ENCODE measurements at places on chromosomes 2 and 18.

DNA sequence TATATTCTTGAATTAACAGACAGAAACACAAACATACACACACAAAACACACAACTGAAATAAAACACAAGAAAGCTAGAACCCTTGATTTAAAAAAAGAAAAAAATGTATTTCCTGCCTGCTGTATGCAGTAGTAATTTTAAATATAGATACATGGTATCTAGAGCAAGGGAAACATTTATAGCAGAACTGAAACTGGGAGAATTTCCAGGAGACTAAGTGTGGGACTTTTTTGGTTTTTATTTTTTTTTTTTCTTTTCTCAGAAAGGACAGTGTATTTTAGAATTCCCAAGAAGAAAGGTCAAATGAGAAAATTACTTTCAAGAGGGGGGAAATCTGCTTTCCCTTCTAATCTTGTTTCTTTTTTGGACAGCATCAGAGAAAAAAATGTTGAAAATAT lies 558.9 kb upstream of the PKDCC start:
- no peak for DNase-seq

- DNase-seq, result no peak
Measured at GRCh38 chr2:37771600-37772088, 100.2 kb upstream of the CDC42EP3 start.

DNA sequence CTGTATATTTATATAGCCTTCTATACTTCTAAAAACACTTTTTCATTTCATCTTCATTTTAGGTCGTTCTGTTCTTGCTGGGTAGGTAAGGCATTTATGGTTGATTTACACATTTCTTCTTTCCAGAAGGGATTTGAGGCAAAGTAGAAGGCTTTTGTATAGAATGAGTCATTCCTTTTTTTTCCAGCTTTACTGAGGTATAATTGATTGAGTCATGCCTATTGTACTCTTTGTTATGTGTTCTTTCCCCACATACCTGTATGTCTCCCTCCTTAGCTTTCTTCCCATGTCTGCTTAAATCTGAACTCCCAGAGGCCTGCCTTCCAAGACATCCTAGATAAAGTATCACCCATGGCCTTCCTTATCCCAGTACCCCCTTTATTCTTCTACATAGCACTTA lies 4.8 kb upstream of the CDC42EP3 start:
- no peak for DNase-seq

DNA sequence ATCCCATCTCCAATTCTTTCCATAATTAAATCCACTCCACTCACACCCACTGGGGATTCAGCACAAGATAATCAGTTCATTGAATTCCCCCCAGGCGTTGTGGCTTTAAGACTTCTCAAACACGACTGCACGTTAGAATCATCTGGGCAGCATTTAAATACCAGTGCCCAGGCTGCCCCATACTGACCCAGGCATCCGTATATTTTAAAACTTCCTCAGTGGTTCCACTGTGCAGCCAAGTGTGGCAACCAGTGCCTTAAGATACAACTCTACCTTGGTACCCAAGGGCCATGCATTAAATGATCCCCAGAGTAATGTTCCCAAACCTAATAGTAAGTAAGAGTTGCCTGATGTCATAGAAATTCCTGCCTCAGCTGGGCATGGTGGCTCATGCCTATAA lies 54.3 kb upstream of the BZW1 start:
- DNase-seq, result no peak

DNA sequence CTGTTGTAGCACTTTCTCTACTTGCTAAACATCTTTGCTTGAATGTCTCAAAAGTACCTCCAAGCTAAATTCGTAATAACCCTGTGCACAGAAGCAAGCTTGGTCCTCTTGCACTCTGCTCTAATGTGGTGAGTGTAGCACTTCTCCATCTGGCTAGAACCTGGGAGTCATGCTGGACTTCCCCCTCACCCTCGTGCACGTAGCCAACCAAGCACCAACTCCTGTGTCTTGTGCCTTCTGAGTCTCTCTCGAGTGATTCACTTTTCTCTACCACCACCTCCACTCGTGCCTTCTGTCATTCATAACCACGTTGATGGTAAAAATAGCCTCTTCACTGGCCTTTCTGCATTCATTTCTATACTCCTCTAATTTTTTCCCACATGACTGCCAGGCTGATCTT lies 91.9 kb upstream of the KCNE4 start:
- no peak for DNase-seq

GRCh38 chr2:228589115-228589514 lies 407.6 kb upstream of the SPHKAP start:
- DNase-seq, result no peak

- DNase-seq, result no peak
Measured at GRCh38 chr2:96916156-96916630, 46.3 kb upstream of the SEMA4C start.

DNA sequence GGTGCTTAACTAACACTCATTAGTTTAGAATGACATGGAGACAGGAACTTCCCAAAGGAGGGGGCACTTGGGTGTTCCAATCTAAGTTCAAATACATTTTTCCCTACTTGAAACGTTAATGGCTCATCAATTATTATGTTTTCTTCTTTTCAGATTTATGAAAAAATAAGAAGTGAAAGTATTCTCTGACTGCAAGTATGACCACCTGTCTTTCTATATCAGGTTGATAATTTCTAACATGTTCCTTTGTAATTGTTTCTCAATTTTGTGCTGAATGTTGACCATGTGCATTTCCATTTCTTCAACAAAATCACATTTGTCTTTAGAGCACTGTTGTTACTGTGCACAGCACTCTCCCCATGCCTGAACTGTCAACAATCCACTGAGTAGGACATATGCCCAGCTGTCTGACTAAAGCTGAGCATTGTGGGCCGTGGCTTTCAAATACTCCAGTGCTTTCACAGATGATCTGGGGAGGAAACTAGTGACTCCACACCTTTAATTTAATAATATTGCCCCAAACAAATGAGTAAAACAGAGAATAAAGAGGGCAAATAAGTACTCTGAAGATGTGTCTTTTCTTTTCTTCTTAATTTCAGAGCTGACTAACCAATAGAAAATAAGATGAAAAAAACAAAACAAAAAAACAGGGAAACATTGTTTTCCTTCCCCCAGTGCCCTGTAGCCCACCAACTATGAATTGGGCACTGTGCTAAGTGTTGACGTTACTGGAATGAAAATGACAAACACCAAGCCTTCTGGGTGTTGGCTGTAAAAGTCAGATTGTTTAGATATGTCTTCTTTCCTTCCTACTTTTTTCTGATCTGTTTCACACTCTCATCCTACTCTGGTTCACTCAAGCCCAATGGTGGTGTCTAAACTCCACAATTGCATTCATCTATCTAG lies 16.0 kb downstream of the LANCL1 start:
- DNase-seq, result no peak

DNA sequence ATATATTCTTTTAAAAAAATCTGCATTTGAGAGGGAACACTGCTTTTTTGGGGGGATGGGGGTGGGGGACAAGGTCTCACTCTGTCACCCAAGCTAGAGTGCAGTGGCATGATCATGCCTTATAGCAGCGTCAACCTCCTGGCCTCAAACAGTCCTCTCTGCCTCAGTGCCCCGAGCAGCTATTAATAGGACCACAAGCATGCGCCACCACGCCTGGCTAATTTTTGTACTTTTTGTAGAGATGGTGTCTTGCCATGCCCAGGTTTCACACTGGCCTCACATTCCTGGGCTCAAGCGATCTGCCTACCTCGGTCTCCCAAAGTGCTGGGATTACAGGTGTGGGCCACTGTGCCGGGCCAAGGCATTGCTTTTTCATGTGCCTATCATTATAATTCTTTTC lies 154.2 kb downstream of the ATAD2B start:
- DNase-seq, result no peak

DNA sequence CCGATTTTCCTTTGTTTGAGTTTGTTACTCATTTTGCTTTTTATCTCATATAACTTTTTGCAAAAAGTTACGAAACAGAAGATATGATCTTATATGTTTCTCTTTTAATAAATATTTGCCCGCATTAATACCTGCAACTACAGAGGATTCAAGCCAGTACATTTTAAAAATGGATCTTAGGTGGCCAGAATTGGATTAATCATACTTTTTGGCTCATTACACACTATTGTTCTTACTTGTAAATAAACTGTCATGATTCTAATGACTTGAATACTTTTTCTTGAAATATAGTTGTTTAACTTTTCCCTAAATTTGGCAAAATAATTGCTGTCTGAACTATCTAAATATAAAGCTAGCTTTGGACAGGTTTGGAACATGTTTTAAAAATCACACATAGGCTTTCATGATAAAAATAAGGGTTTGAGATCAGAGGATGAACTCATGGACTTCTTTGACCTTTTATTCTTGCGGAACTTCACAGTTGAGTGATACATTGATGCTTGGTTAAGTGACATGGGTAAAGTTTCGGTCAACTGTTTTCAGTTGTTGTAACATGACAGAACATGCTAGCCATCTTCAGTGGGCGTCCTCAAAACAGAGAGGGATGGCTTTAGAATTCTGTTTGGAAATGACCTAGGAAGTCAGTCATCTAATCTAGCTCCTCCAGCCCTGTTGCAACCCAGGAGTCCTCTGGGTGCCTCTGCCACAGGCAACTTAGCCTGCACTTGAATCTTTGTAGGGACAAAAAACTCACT lies 44.5 kb downstream of the LTBP1 start:
- no peak for DNase-seq

DNA sequence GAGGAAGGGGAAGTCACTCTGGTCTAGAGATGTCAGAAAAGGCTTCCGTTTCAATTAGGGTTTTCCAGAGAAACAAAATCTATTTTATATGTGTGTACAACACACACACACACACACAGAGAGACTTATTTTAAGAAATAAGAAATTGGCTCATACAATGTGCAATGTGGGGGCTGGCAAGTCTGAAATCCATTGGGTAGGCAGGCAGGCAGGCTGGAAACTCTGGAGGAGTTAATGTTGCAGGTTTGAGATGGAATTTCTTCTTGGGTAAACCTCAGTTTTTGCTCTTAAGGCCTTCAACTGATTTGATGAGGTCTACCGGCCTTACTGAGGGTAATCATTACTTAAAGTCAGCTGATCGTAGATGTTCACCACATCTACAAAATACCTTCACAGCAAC lies 62.6 kb downstream of the MDH1 start:
- no peak for DNase-seq

DNA sequence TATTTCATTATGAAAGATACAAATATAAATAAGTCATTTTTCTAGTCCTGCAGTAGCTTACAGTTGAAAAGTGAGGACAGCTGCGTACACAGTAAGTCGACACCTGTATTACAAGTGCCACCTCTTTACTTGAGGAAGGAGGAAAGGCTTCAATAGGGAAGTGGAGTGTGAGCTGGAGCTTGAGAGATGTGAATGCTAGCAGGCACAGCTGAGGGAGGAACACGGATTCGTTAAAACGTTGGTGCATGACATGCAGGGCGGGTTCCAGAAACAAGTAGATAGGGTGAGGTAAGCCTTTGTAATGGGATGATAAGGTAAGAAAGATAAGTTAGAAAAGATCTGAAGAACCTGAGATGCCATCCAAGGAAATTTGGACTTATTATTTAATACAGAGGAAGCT lies 98.1 kb upstream of the CSRNP3 start:
- no peak for DNase-seq

Data from CD4-positive, alpha-beta T cell treated with Interleukin-17A for 4 hours (primary cell).